GM03348 (cell line): ENCODE measurements at places on chromosomes 5 and 9.

- no peak for DNase-seq
Observed at GRCh38 chr9:125841444-125841843, 94.3 kb downstream of the PBX3 start.

- no peak for DNase-seq
Observed at GRCh38 chr5:53038196-53038847, 49.2 kb downstream of the ITGA2 start.

DNA sequence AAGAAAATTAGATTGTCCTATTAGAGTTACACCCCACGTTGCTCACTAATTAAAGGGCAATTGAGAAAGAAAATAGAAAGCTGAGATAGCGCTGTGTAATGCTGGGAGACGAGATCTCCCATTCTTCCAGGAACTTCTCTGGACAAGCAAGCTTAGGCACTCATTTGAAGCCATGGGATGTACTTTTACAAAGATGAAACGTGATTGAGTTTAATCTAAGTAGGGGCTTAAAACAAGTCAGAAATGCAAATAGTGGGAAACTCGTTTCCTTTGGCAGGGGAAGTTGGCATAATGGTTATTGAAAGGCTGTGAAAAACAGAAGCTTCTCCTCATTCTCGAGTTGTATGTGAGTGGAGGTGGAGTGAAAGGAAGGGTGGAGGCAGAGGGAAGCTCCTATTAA, 3.7 kb downstream of the PRDM6 start:
- DNase-seq, result no peak

DNA sequence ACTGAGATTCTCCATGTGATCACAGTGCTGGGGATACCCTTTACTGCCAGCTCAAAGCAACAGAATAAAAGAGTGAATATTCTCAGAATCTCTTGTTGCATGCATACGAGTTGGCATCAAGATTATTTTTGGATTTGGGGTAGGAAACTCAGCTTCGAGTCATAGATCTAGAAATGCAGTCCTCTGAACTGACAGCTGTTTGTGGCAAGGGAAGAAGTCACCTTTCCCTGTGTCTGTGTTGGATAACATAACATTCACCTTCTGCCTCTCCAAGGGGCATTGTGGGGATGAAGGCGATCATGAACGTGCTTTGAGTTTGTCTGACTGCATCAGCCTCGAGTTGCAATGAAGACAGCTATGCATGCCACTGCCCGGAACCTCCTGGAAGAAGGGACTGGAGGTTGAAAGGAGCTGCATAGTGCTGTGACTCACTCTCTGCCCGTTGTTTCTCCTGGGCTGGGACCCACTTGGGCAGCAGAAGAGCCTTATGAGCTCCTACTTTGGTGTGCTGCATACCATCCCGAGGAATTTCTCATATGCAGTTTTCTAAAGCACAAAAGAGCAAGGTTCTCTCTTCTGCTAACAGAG, 231.7 kb downstream of the ARHGAP26 start:
- peak; percentile 58 for DNase-seq

GRCh38 chr9:108434502-108434901, 421.3 kb downstream of the ACTL7B start:
- no peak for DNase-seq

DNA sequence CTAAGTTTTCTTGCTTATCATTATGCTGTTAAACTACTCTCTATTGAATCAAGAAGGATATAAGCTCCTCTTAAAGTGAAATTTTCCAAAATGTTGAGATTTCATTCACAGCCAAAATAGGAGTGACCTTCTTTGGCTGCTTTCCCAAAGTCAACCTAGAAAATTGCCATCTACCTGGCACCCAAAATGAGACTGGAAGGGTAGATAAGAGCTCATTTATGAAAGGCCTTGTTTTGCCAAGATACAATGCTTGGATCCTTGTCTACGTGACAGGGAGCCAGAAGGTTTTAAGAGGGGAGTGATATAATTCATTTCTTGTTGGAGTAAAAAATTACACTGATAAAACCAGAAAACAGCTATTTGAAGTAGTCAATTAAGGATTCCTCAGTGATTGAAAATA, 287.1 kb downstream of the IZUMO3 start:
- no peak for DNase-seq

GRCh38 chr5:22693121-22693520, 160.0 kb downstream of the CDH12 start:
- no peak for DNase-seq

DNA sequence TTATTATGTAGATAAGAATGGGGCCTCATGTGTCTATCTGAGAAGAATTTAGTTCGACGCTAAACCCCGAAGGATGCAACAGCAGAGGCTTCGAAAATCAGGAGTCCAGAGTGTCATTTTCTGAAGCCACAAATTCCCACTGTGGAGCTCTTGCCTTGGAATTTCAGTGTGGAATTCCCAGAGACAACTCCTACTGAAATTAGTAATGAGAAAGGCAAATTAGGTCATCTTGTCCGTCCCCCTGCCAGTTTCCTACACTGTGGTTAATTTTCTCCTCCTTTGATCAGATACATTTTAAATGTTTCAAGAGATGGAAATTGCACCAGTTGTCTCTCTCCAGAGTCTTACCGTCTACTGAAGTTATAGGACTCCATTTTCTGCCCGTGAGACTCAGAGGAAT, 633.6 kb downstream of the BNC2 start:
- DNase-seq, result peak; percentile 59

DNA sequence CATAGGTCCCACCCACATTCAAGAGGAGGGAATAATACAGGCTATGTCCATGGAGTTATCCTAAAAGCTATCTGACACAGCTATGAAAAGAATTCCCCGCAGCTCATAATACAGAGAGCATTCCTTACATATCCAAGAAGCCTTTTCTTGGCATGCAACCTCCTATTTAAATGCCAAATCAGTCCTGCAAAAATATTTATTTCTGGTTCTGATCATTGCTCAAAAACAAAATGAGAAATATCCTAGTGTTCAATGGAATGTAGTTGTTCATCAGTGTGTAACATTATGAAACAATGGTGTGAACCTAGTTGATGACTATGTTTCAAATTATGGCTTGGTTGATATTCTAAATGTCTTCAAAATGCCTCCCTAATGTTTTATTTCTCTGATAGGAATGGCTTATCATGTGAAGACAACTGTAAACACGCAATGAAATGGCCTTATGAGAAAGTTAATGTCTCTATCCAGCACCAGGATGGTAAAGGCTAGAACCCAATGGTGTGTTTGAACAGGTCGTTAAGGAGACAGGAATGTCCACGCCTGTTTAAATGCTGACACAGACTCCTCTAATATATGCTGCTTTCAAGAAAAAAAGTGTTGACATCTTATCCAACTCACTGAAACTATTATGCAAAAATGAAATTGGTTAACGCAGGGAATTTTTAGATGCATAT, 126.7 kb upstream of the CDH6 start:
- DNase-seq, result peak; percentile 45

GRCh38 chr5:157454273-157454672, 5.7 kb upstream of the NIPAL4 start:
- DNase-seq, result no peak

DNA sequence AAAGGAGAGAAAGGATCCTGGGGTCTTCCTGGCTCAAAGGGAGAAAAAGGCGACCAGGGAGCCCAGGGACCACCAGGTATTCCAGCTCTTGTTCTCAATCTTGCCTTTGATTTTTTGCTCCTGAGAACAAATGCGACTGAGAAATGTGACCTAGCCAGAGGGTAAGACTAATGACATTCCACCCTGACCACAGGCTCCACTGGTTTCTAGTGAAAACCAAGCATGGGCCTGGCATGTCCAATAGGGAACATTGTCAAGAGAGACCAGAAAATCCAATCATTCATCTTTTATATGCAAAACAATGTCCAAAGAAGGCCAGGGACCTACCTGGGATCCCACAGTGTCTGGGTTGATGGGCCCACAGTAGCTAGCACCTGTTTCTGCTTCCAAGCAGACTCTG, 50.3 kb upstream of the TGFBR1 start:
- peak; percentile 41 for DNase-seq

DNA sequence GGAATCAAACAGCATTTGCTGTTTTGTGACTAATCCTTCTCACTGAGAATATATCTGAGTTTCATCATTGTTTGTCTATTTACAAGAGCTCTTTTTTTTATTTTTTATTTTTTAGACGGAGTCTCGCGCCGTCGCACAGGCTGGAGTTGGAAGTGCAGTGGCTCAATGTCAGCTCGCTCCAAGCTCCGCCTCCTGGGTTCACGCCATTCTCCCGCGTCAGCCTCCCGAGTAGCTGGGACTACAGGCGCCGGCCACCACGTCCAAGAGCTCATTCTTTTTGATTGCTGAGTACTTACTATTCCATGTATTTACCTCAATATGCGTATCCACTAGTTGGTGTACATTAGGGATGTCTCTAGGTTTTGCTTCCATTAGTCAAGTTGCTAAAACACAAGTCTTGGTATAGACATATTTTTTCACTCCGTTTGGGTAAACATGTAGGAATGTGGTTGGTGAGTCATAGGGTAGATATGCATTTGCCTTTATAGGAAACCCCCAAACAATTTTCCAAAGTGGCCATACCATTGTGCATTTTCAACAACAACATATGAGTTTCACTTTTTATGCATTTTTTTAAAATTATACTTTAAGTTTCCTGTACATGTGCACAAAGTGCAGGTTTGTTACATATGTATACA, 1005.0 kb upstream of the CDH10 start:
- DNase-seq, result no peak

DNA sequence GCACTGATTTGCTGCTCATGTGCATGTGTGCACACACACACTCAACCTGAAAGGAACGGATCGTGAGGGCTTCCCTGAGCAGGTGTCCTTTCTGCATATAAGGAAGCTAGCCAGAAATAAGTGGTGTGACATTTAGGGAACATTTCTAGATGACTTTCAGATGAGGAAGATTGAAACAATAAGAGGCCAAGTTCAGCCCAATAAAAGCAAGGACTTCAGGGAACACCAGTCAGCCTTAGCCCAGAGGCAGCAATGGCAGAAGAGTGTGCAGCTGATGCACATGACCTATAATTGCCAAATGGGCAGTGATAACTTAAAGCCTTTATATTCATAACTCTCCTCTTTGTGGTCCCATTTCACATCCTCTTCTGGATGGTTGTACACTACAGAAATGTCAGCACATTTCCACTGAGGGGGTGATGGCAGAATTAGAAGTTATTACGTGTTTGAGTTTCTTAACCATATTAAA, 255.5 kb downstream of the TRIM32 start:
- DNase-seq, result no peak

DNA sequence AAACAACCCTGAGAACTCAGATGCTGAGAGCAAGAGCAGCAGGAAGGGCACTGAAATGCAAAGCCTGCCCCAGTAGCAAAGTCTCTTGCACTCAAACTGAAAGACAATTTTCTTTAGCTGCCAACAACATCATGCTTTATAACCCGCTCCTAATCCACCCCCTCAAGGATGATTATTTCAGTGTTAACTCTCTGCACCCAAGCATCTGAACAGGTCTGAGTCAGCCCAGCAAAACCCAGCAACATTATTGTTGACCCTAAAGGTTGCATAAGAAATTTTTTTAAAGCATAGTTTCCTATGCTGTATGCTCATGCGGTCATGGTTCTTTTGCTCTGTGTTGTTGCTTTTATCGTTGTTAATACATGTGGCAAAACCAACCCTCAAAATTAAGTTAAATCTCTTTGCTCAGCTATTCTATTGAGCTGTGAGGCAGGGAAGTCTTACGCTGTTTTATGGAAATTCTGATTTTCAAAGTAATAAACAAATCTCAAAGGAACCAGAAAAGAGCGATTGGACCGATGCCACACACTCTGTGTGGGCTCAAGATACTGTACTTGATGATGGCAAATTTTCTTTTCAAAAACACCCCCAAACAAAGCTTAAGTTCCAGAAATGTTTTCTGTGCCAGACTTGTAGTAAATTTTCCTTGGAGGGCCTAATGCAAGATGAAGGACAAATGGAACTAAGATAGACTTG, 440.6 kb upstream of the MPDZ start:
- DNase-seq, result no peak

GRCh38 chr5:164680216-164680615, 1174.8 kb downstream of the MAT2B start:
- no peak for DNase-seq

DNA sequence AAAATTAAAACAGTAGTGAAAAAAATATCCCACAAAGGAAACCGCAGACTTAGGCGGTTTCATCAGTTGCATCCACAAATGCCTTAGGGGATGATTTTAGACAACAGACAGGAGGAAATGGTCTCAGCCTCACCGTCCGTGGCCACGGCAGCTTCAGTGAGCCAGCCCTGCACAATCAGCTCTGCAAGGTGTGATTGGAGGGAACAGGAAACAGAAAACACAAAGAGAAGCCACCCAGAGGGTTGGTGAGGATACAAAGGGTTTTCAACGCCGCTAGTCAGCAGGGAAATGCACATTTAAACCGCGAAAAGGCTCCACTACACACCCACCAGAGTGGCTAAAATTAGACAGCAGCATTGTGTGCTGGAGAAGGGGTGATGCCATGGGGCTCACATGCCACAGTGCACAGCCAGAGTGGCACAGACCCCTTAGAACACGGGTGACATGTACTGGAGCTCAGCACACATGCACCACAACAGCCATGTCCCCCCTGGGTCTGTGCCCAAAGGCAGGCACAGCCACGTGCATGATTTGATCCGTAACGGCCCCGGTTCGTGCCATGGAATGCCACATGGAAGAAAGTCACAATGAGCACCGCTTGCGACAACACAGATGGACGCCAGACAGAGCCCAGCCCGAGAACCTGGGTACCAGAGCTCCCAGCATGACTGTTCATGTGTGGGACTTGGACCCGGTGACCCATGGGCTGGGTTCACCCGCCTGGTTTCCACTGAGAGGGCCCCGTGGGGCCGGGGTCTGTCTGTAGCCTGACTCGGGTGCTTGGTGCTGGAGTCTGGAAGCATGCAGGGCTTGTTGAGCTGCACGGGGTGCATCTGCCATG, 18.3 kb upstream of the TERT start:
- no peak for DNase-seq

- peak; percentile 97 for DNase-seq
Observed at GRCh38 chr9:35689542-35690293, at the start of gene TPM2. Gene TPM2, minus strand, starts transcription at chr9:35689925. Its CDS starts 108 bp downstream, at chr9:35689817.

- no peak for DNase-seq
Observed at GRCh38 chr5:170537451-170538095, 33.8 kb downstream of the KCNIP1 start.

GRCh38 chr5:66931651-66932050, 264.9 kb downstream of the CD180 start:
- DNase-seq, result no peak

DNA sequence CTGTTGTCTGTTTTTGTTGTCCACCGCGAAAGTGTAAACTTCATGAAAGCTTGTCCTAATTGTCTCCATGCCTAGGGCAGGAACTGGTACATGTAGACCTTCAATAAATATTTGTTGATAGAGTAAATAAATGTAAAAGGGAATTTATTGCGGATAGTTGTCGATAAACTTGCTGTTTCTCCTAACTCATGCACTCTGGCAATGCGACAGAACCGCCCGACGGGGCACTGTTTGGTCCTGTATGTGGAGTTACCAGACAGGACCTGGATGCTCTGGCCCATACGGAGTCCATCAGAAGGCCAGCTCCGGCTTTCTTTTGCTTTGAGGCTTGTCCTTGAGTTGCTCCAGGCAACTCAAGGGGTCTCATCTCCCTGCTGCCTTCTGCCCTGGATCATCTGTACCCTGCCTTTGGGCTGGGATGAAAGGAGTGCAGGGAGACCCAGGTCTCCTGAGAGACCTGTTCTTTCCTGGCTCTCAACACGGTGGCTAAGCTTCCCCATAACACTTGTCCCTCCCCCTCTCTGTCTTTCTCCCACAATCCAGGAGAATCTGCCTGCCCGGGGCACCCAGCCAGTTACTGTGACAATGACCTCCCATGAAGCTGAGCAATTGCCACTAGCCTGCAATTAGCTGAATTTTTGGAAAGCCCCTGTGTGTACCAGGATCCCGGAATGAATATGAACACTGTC, 149.5 kb upstream of the PTCH1 start:
- DNase-seq, result no peak

- DNase-seq, result peak; percentile 80
Observed at GRCh38 chr9:137276473-137277328, 825 bp upstream of the TOR4A start.
